Fibroblast of the conjunctiva (primary cell): ENCODE measurements at places on chromosomes 7 and 10.
A peak's percentile ranks its signal among the peaks of the same experiment; 100 is the strongest.

GRCh38 chr7:29609162-29610037, 45.8 kb downstream of the PRR15 start:
- no peak for DNase-seq

GRCh38 chr7:131586259-131586658, 29.8 kb upstream of the PODXL start:
- no peak for DNase-seq

DNA sequence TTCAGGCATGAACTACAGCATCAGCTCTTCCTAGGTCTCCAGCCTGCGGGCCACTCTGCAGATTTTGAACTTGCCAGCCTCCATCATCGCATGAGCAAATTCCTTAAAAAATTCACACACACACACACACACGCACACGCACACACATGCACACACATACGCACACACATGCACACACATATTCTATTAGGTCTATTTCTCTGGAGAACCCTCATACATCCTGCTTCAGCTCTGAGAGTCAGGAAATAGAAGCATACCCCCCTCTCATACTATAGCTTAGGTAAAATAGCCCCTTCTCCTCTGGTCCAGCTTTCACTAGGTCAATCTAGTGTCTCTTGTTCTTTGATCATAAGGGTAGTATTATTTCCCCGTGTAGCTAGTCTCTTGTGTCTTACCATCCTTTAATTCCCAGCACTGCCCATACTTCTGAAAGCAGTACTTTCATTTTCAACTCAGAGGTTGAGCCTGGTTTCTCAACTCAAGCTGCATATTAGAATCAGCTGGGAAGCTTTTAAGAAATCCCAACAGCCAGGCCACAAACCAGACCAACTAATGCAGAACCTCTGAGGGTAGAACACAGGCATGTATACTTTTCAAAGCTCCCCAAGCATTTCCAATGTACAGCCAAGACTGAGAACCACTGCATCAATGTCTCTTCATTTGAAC, 30.9 kb upstream of the ITGB8 start:
- peak; percentile 22 for DNase-seq

GRCh38 chr7:149799397-149800168, 26.2 kb upstream of the ZNF467 start:
- DNase-seq, result no peak

DNA sequence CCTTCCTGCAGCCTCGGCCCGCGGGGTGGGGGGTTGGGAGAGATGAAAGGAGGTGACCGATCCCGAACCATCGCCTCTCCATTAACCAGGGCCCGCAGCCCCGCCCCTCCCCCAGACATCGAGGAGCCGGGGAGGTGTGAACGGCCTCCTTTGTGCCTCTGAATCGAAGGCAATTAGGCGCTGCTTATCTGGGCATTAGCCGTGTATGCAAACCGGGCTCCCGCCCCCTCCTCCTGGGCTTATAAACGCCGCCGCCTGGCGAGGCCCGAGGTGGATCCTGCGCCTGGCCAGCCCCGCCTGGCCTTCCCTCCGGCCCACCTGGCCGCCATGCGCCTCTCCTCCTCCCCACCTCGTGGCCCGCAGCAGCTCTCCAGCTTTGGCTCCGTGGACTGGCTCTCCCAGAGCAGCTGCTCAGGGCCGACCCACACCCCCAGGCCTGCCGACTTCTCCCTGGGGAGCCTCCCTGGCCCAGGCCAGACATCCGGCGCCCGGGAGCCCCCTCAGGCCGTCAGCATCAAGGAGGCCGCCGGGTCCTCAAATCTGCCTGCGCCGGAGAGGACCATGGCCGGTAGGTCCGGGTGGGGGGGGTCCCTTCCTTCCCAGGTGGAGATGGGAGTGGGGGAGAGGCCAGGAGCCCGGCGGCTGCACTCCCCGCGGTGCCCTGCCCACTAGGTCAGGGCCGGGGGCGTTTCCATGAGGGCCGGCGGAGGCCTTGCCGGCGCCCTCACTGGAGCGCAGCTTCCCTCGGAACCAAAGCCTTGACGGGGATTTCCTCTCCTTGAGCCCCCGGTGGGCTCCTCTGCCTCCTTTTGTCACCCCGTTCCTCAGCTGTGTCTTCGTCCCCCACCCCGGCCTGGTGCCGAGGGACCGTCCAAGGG, at the start of gene VENTX:
VENTX (plus strand) TSS at position 268 of the 878 bp plus-strand sequence; CDS start at position 328, 60 bp downstream.
- no peak for DNase-seq

GRCh38 chr7:116194115-116194514, 16.2 kb upstream of the TES start:
- no peak for DNase-seq

GRCh38 chr10:5590816-5591215, 66.1 kb downstream of the CALML3 start:
- no peak for DNase-seq
